Caco-2 (cell line): ENCODE measurements at places on chromosomes 7 and 10. TPM values are rescaled to one million over a fixed set of nuclear protein-coding genes. Genes with fewer than 3 reads are reported as not detected.

GRCh38 chr7:43470110-43470509, 112.8 kb upstream of the STK17A start:
- DNase-seq, result no peak

CARD11 gene
- 4.4 and 5.4 TPM in 2 replicates for total RNA-seq

ZNF518A gene
- total RNA-seq, result 47.2 TPM in 2 replicates

DNA sequence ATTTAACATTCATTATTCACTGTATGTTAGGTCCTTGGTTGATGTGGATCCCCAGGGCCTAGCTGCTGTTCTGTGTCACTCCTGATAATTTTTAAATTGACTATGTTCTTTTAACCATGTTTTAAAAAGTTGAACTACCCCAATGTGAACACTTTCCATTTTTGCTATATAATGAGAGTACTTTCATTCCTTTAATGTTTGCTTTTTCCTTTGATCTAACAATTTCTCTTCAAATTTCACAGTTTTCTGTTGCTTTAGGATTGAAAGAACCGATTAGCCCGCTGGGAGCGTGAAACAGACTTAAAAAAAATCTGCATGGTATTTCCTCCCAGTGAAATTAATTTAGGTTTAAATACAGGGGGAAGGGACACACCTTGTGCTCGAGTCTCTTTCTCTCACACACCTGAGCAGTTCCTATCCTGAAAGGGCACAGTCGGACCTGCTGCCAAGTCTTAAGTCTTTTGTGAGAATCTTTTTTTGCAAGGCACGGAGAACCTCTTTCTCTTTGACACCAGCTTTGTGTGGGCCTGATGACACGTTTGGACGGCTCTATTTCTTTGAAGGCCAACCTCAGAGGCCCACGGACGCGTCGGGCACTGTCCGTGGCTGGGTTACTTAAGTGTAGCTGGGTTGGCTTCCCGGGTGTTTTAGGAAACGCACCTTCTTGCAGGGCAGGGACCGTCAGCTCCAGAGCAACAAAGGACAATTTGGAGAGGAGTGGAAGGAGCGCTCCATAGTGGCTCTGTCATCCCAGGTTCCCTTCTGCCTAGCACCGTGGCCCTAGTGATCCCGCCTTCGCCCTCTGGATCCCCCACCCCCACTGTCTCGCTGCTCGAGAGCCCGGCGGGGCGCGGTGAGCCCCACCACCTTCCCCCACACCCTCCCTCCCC, 1.0 kb upstream of the CHN2 start:
- no peak for DNase-seq

- no peak for DNase-seq
Measured at GRCh38 chr10:120474956-120475355, 17.9 kb downstream of the PLPP4 start.

GRB10 gene
- total RNA-seq, result 79.3 and 87.2 TPM in 2 replicates

TM9SF3 gene
- total RNA-seq, result 176 and 184 TPM in 2 replicates

- no peak for DNase-seq
Measured at GRCh38 chr7:82179311-82179710, 264.3 kb downstream of the CACNA2D1 start.

DLX6 gene
- total RNA-seq, result 3.5 and 3.9 TPM in 2 replicates

DNA sequence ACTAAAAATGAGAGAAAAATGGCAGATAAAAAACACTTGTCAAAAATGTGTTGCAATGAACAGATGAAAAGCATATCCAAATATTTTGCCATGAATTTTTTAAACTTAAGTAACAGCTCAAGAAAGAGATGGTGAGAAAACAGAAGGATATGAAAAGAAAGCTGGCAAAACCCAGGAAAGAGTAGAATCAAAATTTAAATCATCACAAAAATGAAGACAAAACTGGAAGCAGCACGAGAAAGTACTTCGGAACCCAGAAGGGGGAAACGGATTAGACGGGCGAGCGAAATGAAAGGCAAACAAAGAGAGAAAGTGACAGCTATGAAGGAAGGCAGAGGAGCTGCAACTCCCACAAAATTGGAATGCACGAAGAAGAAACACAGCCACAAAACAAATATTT, 60.2 kb downstream of the KCNH2 start:
- no peak for DNase-seq

- no peak for DNase-seq
Measured at GRCh38 chr10:113950268-113950667, 93.4 kb upstream of the ADRB1 start.

DNA sequence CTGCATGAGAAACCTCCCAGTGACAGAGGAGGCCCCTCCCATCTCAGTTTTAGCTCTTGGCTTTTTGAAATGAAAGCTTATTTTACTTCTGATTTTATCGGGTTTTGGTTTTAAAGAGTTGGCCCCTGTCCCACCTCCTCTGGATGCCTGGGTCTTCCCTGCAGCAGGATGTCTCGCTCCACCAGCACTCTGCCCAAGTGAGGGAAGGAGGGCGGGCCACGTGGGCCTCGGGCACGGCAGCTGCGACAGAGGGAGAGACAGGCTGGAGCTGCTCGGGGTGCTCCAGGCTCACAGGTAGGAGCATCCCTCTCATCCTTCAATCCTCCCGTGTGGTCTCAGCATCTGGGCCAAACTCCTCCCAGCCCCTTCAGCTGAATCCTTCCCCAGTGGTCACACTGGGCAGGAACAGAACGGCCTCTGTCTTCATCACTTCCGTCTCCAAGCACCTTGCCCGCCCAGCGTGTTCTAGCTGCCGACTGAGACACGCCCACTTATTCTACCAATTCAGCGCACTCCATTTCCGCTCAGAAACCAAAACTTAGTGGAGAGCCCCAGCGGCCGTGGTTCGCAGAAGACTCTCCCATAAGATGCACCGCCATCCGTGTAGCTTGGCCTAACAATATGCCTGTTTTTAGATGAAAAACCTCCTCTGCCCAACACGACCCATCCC, 222.9 kb downstream of the GLRX3 start:
- no peak for DNase-seq
